ENCODE measurements at places on chromosomes 7 and 10.

DNA sequence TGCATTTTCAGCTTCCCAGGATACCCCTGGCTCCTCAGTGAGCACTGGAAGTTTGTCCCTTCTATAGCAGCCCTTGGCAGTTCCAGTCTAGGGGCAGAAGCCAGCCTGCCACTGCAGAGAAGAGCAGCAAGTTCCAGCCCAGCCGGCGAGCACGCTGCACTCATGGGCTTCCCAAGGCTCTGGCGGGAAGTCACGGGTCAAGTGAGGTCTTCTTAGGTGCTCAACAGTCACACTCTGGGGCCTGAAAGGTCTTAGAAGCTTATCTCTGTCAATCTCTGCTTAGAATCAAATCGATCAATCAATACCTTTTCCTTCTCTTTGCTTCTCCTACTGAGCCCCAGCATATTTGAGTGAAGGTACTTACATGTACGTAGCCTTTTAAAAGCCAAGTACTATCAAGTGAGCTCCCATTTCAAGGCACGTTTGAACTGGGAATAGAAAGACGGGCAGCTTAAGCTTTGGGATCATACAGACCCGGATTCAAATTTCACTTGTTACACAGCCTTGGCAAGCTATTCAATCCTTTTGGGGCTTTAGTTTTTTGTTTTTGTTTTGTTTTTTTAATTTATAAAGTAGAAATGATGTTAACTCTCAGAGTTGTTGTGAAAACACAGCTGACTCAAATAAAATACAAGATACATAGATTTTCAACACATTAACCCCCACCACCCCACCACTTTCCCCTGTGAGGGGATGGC lies 152.6 kb upstream of the KLF14 start:
- DNase-seq = no peak

- no peak for DNase-seq
These were observed 63.3 kb downstream of the MRC1 start for GRCh38 chr10:17872191-17873091.

GRCh38 chr10:96255549-96256333 lies 15.6 kb downstream of the BLNK start:
- DNase-seq = no peak

DNA sequence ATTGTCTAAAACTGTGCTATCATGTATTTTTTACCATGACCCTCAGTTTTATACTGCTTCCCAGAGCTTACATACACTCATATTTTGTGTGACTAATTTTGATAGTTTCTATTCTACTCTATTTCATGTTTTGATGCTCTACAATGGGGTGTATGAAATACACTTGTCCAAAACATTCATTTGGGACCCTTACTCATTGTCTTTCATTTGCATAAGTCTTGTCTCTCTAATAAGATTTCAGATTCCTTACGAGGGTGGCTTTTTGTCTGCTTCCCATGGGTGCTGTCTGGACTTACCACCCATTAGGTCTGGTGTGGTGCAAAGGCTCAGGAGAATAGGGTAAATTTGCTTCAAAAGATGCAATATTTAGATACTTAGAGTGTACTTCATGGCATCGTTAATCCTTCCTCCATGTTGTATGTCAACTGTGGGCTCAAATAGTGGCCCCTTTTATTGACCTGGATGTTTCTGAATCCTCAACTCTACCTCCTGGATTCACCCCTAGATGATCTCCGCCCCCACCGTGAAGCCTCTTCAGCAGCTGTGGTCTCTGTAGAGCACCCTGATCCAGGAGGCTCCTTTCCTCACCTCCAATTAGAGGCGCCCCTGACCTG lies 3.6 kb upstream of the GIMAP5 start:
- DNase-seq = no peak

DNA sequence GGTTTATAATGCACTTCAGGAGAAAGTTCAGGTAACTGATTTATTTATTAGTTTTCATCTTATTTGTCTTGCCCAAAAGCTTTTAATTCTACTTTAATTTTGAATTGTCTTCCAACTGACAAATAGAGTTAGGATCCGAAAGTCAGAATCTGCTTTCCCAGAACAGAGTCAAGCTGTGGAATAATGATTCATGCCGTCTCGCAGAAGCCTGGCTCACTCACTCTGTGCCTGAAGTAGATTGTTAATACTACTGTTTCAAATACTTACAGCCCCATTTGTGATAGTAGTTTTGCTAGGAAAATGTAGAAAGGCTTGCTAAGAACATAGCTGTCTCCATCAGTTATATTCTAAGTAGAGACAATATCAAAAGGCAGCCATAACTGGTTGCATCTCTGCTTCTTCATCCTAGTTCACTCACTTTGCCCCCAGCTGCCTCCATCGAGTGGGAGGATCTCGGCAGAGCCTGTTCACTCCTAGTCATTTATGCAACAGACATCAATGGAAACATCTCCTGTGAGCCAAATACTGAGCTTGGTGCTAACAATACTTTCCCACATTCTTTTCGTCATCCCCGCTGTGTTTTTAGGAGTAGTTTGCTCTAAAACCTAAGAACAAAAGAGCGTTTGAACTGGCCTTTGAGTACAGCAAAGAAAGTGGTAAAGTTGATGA lies 28.0 kb downstream of the ABRAXAS2 start:
- no peak for DNase-seq

DNA sequence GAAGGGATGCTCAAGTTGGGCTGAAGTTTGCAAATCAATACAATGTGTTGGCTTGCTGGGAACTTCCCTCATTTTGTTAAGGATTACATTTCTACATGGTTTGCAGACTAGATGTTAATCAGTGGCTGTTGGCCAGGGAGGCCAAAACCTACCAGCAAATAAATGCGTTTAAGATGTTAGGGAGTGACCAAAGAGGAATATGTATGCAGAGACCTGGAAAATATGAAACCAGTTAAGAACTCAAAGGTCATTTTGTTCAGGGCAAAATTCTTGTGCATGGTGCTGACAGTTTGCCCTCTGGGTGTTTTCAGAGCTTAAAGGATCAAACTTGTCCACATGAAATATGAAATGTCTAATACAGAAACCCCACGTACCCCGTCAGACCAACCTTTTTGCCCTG lies 30.3 kb downstream of the GATA3 start:
- no peak for DNase-seq

- DNase-seq = no peak
These were observed 239.9 kb upstream of the ZNF32 start for GRCh38 chr10:43888586-43888985.

DNA sequence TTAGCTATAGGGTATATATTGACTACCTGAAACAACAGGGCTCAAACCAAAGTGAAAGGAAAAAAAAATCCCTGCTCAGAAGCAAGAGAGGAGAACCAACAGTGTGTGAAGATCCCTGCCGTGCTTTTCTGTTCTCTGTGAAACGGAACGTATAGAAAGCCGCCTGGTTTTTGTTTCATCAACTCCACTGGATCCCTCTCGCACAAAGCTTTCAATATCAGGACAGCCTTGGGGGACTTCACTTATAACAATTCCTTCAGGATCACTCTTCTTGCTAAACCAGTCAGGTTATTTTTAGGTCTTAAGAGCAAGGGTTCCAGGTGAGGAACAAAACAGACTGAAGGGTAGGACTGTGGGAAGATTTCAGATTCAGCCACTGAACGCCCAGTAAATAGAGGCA lies 151.1 kb upstream of the CACNA2D1 start:
- no peak for DNase-seq

GRCh38 chr10:49417311-49418052 lies 21.6 kb upstream of the DRGX start:
- DNase-seq = no peak

DNA sequence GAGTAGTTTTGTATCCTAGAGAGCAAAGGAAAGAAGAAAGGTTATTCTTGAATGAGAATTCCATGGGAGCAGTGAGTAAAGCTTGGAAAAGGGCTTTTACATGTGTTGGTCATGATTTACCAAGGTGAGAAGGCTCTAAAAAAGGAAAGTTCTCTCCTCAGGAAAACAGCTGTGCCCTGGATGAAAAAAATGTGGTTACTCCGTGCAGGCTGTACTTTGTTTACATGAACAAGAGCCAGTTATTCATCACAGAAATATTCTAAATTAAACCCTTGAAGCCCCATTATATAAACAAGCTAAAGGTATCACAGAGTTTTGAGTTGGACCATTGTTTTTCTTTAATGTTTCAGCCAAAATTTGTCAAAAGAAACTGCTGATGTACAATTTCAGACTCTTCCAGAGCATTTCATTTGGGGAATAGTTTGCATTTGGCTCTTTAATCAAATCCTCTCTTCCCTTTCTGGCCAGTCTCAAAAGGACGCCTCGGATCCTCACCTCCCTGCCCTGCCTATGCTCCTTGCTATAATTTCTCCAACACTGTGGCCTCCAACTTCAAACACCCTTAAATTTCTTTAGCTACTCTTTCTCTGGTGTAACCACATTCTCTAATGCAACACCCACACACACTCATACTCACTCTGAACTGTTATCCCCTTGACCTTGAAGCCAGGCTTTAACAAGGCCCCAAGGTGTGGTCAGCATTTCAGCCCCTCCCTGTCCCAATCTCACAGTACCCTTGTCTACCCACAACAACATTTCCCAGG lies 47.4 kb downstream of the AFAP1L2 start:
- no peak for DNase-seq

DNA sequence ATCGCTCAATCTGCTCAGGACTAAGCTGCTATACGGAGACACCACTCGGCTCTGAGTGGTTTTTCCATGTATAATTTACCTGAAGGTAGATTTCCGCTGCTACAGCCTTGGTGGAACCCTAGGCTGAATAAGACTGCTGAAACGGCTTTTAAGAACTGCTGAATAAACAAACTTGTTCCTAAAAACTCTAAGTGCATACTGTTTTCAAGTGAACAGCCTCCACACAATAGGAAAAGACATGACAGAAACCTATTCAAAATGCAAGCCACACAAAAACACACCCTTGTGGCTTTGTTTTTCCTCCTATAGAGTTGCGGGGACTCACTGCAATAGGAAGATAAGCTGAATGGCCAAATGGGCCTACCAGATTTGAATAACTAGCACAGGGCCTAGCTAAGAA lies 117.2 kb downstream of the UBE2H start:
- no peak for DNase-seq

DNA sequence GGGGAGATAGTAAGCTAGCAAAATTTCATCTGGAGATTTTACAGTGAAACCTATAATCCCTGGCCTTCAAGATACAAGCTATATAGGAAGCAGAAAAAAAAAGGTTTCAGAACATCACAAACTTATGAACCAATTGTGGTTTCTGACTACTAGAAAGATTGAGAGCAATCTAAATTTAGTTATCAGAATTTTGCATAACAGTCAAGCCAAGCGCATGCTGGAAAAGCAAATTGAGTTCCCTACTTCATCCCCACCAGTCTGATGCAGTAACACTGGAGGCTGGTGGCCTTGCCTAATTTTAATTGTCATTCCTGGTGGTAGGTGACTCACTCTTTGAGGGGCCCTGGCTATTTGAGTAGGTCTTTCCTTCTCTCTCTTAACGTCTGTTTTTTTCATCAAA lies 46.3 kb upstream of the ELMO1 start:
- no peak for DNase-seq

DNA sequence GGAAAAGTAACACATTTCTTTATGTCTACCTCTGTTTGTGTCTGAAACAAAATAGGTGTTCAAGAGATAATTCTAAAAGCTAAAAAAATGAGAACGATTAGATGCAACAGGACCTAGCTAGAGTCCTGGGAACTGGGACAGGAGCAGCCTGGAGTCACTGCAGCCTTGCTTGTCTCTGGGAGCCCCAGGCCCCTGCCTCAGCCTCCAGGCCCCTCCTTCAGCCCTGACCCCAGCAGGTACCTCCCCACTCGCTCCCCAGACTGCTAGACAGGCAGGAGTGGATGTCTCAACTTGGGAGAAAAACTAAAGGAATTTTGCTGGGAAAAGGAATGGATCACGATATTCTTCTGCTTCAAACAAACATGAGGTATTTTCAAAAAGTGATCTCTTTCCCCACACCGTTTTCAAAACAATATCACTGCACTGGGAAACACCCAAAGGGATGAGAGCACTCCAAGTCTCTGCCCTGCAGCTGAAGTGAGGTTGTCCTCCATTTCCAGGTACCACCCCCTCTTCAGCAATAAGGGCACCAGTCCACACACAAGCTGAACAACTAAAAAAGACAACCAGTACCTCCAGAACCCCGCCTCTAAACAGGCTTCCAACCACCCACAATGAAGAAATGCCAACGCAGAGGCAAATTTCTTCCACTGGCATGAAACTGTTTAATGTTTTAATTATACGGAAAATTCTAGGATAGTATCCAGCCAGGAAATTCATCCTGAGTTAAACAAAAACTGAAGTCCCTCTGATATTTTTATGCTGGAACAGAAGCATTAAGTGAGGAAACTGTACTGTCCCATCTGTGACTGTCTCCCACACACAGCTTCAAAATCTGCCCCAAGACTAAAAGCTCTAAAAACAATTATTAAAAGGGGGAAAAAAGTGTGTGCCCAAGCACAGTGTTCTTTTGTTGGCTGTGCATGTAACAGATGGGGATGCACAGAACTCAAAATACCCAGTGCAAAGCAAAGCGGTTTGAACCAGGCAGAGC lies 47.2 kb downstream of the XPNPEP1 start:
- DNase-seq = no peak

- no peak for DNase-seq
These were observed 381.0 kb upstream of the NRP1 start for GRCh38 chr10:33715303-33715975.

- no peak for DNase-seq
These were observed 103.1 kb downstream of the PRKAG2 start for GRCh38 chr7:151773797-151774196.

GRCh38 chr10:98619446-98619845 lies 172.7 kb upstream of the HPS1 start:
- DNase-seq = no peak

- DNase-seq = no peak
These were observed 103.6 kb downstream of the ARHGAP22 start for GRCh38 chr10:48501226-48501625.

- no peak for DNase-seq
These were observed 31.1 kb upstream of the TOMM7 start for GRCh38 chr7:22853674-22854157.

DNA sequence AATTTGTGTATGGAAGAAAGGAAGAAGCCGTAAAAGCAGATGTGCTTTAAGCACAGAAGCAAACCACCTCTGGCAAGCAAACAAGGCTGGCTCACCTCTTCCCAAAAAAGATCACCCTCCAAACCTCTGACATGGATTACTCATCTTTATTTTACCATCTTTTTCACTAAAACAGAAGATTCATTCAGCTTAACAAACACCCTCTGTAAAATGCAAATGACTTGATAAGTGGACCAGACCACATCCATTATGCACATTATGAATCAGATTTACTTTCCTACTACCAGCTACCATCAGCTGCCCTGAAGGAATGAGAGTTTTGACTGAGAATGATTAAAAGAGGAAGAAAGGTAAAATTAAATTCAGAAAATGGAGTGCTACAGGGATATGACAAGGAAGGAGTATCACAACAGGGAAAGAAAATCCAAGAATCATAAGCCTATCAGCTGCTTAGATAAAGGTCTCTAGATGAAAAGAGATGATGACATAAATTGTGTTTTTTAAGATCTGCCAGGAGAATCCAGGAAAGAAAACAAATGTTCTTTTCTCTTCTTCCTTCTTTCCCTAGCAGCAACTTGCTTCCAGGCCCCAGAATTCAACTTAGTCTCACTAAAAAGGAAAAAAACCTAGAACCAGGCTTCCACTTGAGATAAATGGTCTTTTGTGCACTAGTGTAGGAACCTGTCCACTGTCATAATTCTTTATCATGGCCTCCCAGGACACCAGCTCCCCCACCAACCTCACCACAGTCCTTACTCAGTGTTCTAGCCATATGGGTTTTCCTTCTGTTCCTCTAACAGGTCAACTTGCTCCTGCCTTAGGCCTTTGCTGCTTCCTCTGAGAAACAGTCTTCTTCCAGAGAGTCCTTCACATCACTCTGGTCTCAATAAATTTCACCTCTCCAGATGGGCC lies 47.4 kb downstream of the JAZF1 start:
- no peak for DNase-seq

Measured in stimulated activated CD8-positive, alpha-beta memory T cell treated with anti-CD3 and anti-CD28 coated beads, Interleukin-7, amount 100 ng/mL, for 1 hour (primary cell).